ENCODE measurements at places on chromosomes 13 and 19.

GRCh38 chr19:2476451-2477140 lies 669 bp downstream of the GADD45B start:
- peak; percentile 79 for DNase-seq

DNA sequence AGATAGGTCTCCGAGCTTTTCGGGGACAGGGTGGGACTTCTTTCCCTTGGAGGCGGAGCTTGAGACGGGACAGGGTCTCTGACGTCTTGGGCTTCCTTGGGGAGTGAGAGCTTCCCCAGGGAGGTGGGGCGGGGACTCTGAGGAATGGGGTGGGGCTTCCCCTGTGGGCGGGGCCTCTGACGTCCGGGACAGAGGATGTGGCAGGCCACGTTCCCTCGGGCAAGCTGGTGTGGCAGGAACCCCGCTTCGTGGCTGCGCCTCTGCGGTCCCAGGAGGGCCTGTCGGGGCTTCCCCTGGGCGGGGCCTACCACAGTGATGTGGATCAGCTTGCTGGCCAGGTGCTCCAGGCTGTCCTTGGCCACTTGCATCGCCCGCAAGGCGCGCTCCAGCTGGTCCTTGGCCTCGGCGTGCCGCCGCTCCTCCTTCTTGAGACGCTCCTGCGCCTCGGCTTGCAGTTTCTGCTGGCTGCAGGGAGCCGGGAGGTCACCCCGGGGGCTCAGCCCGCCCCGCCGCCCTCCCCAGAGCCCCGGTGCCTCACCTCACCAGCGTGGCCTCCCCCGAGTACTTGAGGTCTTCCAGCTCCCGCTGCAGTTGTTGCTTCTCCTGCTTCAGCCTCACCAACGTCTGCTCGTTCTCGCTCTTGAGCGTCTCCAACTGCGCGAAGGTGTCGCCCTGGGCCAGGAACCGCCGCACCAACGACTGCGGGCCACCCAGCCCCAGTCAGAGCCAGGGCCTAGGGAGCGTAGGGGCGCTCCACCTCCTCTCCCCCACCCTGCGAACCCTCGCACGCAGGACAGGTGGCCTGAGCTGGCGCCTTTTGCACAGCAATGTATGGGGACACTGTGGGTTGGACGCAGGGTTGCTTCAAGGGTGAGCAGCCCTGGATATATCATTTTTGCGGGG lies 3.3 kb upstream of the RGL3 start:
- peak; percentile 69 for DNase-seq

- DNase-seq: no peak
Observed at GRCh38 chr13:77494226-77494625, 41.3 kb upstream of the SCEL start.

DNA sequence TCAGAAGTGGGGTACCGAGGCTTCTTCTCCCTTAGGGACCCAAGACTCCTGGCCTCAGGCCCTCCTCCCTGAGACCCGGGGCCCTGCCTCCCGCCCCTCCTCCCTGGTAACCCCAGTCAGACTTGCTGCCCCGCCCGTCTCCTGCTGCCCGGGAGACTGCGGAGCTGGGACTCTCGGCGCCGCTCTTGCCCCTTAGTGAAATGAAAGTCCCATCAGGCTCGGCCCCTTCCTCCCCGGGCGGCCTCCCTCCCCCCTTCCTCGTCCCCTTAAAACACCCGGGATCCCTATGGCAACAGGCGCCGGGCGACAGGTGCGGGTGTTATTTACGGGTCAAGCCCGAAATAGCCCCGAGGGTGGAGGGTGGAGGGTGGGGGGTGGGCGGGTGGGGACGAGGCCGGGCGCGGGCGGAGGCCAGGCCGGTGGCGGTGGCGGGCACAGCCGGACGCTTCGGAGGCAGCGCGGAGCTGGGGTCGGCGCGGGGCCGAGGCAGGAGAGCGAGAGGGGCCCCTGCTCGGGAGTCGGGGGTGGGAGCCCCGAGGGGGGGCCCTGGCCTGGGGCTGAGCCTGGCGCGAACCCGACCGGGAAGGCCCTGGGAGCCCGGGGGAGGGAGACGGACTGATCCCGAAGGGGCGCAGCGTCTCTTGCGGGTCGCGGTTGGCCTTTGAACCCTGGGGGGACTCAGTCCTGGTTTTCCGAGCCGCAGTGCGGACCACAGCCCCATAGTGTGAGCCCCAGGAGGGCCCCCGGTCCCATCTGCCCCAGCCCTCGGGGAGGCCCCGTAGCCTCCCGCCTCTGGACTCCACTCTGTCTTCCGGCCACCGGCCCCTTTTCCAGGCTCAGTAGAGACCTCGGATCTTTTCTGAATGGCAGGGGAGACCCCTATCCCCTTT lies at the start of gene CACNG6:
Gene CACNG6 (plus strand): TSS at position 414 of the 890 bp plus-strand sequence. CDS start 1,241 bp downstream, outside the sequence.
- DNase-seq: no peak

DNA sequence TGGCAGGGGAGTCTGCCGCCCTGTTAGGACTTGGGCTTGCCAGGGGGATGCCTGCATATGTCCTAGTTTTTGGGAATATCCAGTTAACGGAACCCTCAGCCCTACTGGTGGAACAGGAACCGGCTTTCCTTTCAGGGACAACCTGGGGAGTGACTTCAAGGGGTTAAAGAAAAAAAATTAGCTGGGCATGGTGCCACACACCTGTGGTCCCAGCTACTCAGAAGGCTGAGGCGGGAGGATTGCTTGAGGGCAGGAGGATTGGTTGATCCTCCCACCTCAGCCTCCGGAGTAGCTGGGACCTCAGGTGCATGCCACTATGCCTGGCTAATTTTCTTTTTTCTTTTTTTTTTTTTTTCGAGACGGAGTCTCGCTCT lies 22.5 kb downstream of the LDLR start:
- DNase-seq: no peak

- DNase-seq: no peak
Observed at GRCh38 chr19:39182174-39182505, 14.6 kb upstream of the NCCRP1 start.

- no peak for DNase-seq
Observed at GRCh38 chr13:37615276-37615675, 16.7 kb upstream of the POSTN start.

DNA sequence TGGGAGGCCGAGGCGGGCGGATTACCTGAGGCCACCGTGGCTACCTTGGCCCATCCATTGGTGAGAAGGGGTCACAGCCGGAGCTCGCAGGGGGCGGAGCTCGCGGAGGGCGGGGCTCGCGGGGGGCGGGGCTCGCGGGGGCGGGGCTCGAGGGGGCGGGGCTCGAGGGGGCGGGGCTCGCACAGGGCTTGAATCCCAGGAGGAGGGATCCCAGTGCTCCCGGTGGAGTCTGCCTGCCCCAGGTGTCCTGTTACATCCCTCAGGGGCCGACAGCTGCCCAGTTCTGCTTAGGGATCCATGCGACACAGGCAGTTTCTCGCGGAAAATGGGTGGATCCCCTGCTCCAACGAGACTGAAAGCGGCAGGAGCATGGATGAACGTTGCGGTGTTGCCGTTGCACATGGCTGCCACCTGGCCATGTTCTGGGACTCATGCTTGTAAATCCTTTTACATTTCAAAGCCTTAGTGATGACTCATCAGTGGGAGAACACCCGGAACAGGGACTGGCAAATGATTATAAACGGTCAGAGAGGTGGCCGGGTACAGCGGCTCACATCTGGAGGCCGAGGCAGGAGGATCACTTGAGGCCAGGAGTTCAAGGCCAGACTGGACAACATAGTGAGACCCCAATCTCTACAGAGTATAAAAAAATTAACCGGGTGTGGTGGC lies 25.1 kb downstream of the TMPRSS9 start:
- DNase-seq: no peak

- DNase-seq: no peak
Observed at GRCh38 chr13:23146811-23147625, 33.8 kb upstream of the SGCG start.

DNA sequence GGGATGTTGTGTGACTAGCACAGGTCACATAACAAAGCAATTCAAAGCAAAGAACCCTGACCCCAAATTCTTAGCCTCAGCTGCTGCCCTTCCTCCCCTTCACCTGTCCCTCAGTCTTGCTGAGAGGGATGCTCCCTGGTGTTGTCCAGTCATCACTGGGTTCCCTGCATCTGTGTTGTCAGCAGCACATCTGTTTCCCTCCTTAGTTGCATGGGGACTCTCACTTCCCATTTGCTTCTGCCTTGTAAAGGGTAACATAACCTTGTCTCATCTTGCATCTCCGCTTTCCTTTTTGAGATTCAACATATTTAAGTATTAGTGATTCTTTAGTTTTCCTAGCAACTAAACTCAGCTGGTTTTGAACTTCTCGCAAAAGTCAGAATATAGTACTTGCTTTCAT lies 54.0 kb downstream of the SPATA13 start:
- no peak for DNase-seq

DNA sequence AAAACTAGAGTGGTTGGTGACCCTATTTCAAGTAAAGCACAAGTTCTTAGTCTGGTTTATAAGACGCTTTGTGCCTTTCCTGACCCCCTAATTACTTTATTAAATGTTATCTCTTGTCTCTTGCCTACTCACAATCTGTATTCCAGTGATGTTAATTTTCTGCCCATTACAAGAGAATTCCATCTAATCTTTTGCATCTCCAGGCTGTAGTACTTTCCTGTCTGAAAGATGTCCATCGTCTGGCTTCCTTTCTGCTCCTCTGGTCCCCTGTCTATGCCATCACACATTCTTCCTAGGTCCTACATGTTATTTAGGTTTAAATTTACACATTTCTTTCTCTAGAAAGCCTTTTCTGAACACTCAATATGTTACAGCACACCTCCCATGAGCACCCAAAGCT lies 25.9 kb upstream of the OXGR1 start:
- no peak for DNase-seq

- no peak for DNase-seq
Observed at GRCh38 chr19:3289971-3290569, 65.6 kb downstream of the CELF5 start.
